Natural killer cell treated with Interleukin-12 subunit alpha and Interleukin-12 subunit beta and Interleukin-15 and Interleukin-18, amount 100 ng/mL, for 72 hours (primary cell): ENCODE measurements at places on chromosomes 11 and 22. TPM values are rescaled to one million over a fixed set of nuclear protein-coding genes. Genes with fewer than 3 reads are reported as not detected.

Gene TTC12
- total RNA-seq, result 6.2 TPM

Gene SVIP
- 25.6 TPM for total RNA-seq

DNA sequence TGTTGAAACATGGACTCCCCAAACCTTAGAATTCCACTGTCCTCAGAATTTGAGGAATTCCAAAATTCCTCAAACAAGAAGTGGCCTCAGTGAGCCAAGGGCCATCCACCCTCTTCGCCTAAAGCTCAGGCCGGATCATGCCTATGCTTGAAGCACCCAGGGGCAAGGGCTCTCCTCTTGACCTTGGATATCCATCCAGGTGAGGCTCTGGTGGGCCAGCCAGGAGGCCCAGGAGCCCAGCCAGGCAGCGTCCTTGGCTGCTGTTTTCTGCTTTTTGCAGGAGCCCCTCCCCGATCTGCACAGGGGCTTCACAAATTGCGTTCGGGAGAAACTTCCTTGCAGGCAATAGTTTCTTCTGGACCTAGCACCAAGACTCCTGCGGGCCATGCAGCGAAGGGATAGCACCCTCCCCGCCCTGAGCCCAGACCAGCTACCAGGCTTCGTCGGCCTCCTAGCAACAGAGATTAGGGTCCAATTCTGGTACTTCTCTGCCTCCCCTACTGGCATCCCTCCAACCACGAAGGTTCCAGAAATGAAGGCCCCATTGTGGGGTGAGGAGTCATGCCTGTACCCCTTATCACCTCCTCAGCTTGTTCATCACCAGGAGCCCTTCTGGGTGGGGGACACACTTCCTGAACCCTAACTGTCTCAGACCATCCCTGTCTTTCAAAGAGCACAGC is 2.0 kb downstream of the PHLDA2 start:
- peak; percentile 58 for DNase-seq

Gene OR51B4
- not detected for total RNA-seq

- peak; percentile 78 for DNase-seq
Observed at GRCh38 chr11:65112546-65113360, 1.1 kb downstream of the TM7SF2 start.

DNA sequence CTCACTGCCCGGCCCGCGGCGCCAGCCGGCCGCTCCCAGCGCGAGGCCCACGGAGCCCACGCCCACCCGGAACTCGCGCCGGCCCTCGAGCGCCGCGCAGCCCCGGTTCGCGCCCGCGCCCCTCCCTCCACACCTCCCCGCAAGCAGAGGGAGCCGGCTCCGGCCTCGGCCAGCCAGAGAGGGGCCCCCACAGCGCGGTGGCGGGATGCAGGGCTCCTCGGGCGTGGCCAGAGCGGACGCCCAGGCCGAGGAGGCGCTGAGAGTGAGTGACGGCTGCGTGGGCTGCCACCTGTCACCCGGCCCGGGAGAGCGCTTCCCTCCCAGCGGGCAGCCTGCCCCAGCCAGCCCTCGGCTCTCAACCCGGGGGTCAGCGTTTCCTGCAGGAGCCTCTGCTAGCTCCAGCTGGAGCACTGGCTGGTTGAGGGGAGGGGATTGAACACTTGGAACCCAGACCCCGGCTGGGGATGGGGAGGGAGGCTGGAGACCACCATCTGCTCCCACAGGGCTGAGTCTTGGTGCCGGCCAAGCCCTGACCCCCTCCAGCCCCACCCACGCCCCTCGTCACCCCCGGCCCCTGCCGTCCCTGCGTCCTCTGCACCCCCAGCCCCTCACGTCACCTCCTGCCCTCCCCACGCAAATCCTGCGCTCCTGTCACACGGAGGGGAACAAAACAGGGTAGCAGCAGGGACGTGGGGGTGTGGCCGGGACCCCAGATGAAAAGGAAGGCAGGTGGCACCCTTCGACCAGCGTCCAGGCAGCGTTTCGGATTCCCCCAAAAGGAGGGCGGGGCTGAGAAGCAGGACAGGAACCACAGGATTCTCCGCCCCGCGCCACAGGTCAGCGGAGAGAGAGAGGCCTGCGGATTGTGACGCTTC is 157.0 kb downstream of the BRD1 start:
- no peak for DNase-seq

Gene DAGLA
- total RNA-seq, result 0.10 TPM

GRCh38 chr11:26860895-26861294 is 133.0 kb upstream of the FIBIN start:
- DNase-seq, result no peak

Gene BEST1
- total RNA-seq, result 1.9 TPM

GRCh38 chr11:117814766-117815261 is 9.7 kb downstream of the FXYD2 start:
- peak; percentile 83 for DNase-seq

- no peak for DNase-seq
Observed at GRCh38 chr11:11293798-11294550, 59.1 kb downstream of the CSNK2A3 start.

GRCh38 chr11:74470526-74470925 is 3.2 kb upstream of the KCNE3 start:
- DNase-seq, result no peak

DNA sequence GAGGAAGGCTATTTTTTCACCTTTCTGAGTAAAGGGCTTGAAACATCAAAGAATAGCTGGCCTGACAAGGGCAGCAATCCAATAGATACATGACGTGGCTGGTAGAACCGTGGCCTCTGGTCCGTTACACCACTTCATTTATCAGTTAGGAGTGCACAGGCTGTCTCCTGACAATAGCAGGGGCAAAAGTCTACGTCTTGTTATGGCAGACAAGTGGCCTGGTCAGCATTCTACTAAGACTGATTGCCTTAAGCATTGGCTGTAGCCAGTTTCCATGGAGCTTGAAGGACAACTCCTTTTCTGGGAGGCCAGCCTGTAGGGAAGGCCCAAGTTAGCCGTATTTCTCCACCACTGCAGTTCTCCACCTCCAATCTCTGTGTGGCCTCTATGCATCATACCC is 9.2 kb upstream of the GDPD4 start:
- DNase-seq, result no peak

Gene OR52N4
- total RNA-seq, result 0.38 TPM

DNA sequence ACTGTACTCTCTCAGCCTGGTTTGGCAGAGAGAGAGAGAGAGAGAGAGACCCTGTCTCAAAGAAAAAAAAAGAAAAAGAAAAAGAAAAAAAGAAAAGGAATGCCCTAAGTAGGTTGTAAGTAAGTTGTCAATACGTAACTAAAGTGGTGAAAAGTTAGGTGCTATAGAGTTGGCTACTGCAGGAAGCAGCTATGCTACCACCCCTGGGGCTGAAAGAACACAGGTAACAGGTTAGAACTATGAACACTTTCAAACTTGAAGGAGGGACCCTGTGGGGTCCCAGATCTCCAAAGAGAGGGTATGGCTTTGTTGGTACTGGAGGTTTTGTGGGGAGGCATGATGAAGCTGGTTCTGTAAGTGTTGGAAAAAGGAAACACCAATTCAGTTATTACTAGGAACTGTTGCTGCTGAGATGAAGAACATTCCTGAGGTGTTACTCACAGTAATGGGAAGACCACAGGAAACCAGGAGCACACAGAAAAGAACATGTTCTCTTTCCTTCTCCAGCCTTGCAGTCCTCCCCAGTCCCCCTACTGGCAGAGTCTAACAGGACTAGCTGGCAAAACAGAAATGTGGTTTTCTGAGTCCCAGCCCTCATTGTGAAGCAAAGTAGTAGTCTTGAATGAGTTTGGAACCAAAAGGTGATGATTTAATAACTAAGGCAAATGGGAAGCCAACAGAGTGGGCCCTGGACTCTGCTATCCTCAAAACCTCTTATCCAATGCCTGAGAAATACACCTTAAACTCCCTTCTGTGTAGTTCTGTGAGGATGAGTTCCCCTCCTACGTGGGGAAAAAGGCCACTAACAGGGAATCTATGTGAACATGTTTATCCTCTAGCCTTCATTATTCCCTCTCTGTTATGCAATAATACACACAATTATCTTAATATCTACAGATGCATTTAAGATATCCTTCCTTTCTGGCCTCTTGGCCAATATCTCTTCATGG is 427.0 kb upstream of the DDI1 start:
- DNase-seq, result no peak

DNA sequence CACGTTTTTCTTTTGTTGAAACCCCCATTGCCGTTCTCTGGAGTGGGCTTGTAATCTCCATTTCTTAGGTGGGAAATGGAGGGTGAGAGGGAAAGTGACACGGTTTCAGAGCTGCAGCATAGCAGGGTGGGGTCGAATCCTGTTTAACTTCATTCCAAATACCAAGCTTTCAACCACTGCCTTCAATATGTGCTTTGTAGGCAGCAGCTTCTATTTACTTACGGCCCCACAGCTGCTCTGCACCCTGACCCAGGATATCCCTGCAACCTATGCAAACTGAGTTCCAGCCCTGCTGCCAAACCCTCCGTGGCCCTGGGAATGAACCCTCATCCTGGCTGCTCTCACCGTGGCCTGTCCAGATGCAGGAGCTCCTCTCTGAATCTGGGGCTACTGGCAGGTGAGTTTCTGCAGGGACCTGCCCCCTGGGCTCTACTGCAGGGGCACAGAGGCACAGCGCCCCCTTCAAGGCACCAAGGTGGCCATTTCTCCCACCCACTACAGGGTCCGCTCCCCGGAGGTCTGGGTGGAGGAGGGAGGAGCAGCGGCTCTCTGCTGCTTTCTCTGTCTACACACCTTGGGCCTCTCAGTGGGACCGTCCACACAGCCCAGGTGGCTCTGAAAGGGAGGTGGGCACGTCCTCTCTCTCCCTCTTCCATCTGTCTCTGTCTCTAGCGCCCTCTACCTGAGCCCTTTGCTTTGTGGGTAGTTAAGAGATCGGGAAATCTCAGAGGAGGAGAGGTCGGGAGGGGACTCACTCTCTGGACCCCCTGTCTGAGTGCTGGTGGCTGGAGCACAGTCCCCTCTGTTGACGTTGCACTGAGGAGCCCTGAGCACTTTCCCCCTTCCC is 279.1 kb downstream of the BRD1 start:
- DNase-seq, result peak; percentile 53

- DNase-seq, result no peak
Observed at GRCh38 chr11:118661425-118662301, 17.8 kb downstream of the TREH start.

GRCh38 chr11:113468726-113469345 is 6.4 kb downstream of the DRD2 start:
- DNase-seq, result no peak

- no peak for DNase-seq
Observed at GRCh38 chr11:33737362-33737821, 1.2 kb upstream of the CD59 start.

GRCh38 chr22:17411213-17411612 is 42.0 kb downstream of the CECR2 start:
- no peak for DNase-seq

- no peak for DNase-seq
Observed at GRCh38 chr11:102933627-102934026, 21.9 kb downstream of the MMP13 start.

DNA sequence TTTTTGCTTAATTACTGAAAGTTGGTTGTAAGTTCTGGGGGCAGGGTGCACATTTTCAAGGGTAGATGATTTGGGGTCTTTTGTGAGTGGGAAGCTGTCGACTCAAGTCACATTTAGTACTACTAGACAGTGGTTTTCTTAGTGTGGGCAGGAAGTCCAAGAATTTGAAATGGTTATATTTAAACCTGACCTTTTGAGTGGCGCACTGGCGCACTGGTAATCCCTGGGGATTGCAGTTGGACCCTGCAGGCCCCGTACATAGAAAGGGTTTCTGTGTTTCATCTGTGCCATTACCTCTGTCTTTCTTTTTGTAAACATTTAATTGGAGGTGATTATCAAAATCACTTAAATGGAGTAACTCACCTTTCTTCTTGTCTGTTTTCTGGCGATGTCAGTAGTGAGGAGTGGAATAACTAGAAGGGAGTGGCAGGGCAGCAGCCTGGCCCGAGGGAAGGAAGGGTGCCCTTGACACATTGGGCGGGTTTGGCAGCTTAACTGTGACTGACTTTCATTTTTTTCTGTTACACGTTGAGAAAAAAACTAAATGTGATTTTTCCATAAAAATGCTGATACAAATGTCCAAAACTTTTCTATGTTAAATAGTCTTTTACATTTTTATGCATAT is 101.8 kb upstream of the GAL start:
- no peak for DNase-seq

Gene CRYAB
- not detected for total RNA-seq

Gene CASP4
- total RNA-seq, result 211 TPM

Gene VWCE
- total RNA-seq, result 3.3 TPM

Gene ELMOD1
- total RNA-seq, result not detected

DNA sequence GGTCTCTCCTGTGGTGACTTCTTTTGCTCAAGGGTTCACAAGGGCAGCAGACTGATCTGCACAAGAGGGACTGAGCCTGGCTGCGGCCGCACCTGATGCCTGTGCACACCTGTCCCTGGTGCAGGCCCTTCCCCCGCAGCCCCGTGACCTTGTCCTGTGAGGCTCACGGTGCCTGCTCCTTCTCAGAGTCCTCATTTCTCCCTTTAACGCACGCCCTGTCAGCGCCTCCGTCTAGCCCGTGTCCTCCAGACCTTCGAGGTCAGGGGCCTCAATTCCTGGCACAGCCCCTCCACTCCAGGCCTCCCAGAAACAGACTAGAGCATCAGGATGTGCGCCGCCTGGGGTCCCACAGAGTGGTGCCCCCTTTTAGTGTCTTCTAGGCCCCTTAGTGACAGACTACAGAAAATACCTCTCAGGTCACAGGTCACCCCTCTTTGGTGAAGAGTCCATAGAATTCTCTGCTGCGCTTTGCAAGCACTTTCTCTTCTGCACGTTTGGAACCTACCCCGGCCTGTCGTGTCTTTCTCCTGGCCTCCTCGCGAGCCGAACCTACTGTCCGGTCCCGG is 1.0 kb upstream of the DRD4 start:
- no peak for DNase-seq
